ENCODE measurements at places on chromosomes 3 and 15.

GRCh38 chr3:136667081-136667480 is 85.1 kb downstream of the STAG1 start:
- H3K4me3 ChIP-seq = no peak overlapping the region
- no peaks in the 10 kb centered on the region for H3K36me3 ChIP-seq

- H3K36me3 ChIP-seq = no peaks in the 10 kb centered on the region
- H3K4me1 ChIP-seq = no peaks in the 10 kb centered on the region
- no peaks in the 10 kb centered on the region for H3K27me3 ChIP-seq
- no peak overlapping the region for H3K27ac ChIP-seq
- DNase-seq = no peak
Measured at GRCh38 chr3:129068291-129068886, 7.8 kb downstream of the GP9 start.

- H3K27me3 ChIP-seq = peaks cover 3% of the 10 kb centered on the region
- H3K27ac ChIP-seq = no peak overlapping the region
- H3K36me3 ChIP-seq = no peaks in the 10 kb centered on the region
- H3K4me1 ChIP-seq = peaks cover 3% of the 10 kb centered on the region
- DNase-seq = no peak
- H3K4me3 ChIP-seq = no peak overlapping the region
Measured at GRCh38 chr3:58214484-58215316, 3.9 kb upstream of the DNASE1L3 start.

GRCh38 chr3:2889736-2890135 is 220.4 kb downstream of the IL5RA start:
- no peak overlapping the region for H3K27ac ChIP-seq
- no peaks in the 10 kb centered on the region for H3K4me1 ChIP-seq
- no peaks in the 10 kb centered on the region for H3K36me3 ChIP-seq
- no peaks in the 10 kb centered on the region for H3K27me3 ChIP-seq
- H3K4me3 ChIP-seq = no peak overlapping the region
- DNase-seq = no peak

GRCh38 chr3:47385796-47386195 is 5.0 kb downstream of the PTPN23 start:
- no peak for DNase-seq
- no peaks in the 10 kb centered on the region for H3K27me3 ChIP-seq
- no peak overlapping the region for H3K27ac ChIP-seq
- H3K4me1 ChIP-seq = peaks cover 6% of the 10 kb centered on the region
- no peaks in the 10 kb centered on the region for H3K36me3 ChIP-seq

GRCh38 chr15:27260523-27260922 is 289.5 kb downstream of the GABRG3 start:
- H3K4me1 ChIP-seq = peaks cover 12% of the 10 kb centered on the region
- no peak for DNase-seq
- no peak overlapping the region for H3K4me3 ChIP-seq
- H3K27ac ChIP-seq = no peak overlapping the region
- no peaks in the 10 kb centered on the region for H3K27me3 ChIP-seq
- H3K36me3 ChIP-seq = no peaks in the 10 kb centered on the region

- H3K27ac ChIP-seq = no peak overlapping the region
- no peaks in the 10 kb centered on the region for H3K36me3 ChIP-seq
- H3K4me3 ChIP-seq = no peak overlapping the region
- no peaks in the 10 kb centered on the region for H3K27me3 ChIP-seq
- DNase-seq = no peak
Measured at GRCh38 chr15:58010983-58011382, 54.5 kb downstream of the ALDH1A2 start.
